ENCODE measurements at places on chromosomes 2 and 18. TPM values are rescaled to one million over a fixed set of nuclear protein-coding genes. Genes with fewer than 3 reads are reported as not detected.
A peak's percentile ranks its signal among the peaks of the same experiment; 100 is the strongest.

KIAA2012 gene
- not detected for total RNA-seq

DNA sequence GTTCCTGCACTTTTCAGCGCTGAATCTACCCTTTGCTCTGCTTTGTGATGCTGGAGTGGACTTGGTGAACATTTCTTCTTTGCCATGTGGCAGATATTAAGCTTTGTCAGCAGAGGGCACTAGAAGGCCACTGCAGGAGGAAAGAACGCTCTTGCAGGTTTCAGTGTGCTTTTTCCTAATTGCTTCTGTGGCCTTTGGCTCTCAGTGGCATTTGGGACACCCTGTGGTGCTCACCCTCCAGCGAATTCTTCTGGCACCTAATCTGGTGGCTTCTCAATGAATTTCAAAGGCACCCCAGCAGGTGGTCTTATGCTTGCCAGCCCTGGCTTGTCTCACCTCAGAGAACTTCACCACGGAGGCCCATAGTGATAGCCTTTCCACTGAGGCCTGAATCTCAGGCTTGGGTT is 146.7 kb downstream of the MYO3B start:
- H3K4me3 ChIP-seq, result no peak overlapping the region
- no peaks in the 10 kb centered on the region for H3K36me3 ChIP-seq
- DNase-seq, result no peak
- no peak overlapping the region for H3K27ac ChIP-seq
- no peaks in the 10 kb centered on the region for H3K4me1 ChIP-seq

ALPI gene
- not detected for total RNA-seq

DNA sequence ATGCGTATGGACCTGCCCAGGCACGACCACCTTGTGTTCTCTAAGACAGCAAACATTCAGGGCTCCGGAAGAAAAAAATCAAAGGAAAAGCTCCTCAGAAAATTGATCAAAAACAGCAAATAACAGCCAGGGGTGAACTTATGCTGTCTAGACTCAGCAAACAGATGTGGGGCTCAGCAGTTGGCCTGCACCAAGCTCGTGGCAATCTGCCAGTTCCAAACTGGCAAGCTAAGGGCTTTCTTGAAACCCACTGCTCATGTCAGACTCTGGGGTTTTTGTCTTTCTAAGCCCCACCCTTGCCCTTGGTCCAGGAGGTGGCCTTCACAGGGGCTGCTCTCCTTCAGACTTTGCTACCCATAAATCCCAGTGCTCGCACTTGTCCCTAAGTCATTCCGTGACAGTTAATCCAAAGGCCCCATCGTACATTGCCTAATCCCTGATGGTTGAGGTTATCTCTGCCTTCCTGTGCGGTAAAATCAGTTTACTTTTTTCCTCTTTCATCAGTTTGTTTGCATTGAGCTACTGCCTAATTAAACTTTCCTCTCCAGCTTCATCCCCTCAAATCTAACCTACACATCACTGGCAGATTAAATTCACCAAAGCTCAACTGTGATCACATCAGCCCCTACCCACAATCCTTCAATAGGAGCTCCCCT is 408.0 kb downstream of the LRATD1 start:
- peaks cover 7% of the 10 kb centered on the region for H3K4me1 ChIP-seq
- H3K27me3 ChIP-seq, result no peaks in the 10 kb centered on the region
- no peak overlapping the region for H3K27ac ChIP-seq
- H3K36me3 ChIP-seq, result no peaks in the 10 kb centered on the region

CHRNA1 gene
- total RNA-seq, result 3.7 TPM

DNA sequence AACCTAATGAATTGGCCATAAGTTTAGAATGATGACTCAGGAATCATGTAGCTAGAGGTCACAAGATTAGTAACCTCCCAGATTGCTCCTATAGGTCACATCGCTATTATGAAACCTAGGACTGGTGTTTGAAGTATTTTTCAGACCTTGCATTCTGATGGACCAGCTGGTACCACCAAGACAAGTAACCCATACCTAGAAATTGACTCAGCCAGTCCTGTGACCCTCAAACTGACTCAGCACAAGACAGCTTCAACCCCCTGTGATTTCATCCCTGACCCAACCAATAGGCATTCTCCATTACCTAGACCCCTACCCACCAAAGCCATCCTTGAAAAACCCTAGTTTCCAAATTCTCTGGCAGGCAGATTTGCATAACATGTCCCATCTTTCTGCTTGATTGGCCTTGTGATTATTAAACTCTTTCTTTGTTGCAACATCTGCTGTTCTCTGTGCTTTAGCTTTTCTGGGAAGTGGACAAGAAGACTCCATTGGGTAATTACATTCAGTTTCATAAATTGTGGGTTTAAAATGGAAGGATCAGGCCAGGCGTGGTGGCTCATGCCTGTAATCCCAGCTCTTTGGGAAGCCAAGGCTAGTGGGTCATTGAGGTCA is 254.9 kb downstream of the IRS1 start:
- H3K4me3 ChIP-seq, result no peak overlapping the region
- no peaks in the 10 kb centered on the region for H3K27me3 ChIP-seq
- no peaks in the 10 kb centered on the region for H3K36me3 ChIP-seq
- H3K4me1 ChIP-seq, result no peaks in the 10 kb centered on the region
- DNase-seq, result no peak

- no peaks in the 10 kb centered on the region for H3K36me3 ChIP-seq
- no peak overlapping the region for H3K27ac ChIP-seq
- DNase-seq, result no peak
- peaks cover 2% of the 10 kb centered on the region for H3K4me1 ChIP-seq
- no peaks in the 10 kb centered on the region for H3K27me3 ChIP-seq
These were observed 403.3 kb downstream of the METTL4 start for GRCh38 chr18:2168022-2168421.

CAVIN2 gene
- 2.8 TPM for total RNA-seq

C2orf72 gene
- 0.84 TPM for total RNA-seq

DNA sequence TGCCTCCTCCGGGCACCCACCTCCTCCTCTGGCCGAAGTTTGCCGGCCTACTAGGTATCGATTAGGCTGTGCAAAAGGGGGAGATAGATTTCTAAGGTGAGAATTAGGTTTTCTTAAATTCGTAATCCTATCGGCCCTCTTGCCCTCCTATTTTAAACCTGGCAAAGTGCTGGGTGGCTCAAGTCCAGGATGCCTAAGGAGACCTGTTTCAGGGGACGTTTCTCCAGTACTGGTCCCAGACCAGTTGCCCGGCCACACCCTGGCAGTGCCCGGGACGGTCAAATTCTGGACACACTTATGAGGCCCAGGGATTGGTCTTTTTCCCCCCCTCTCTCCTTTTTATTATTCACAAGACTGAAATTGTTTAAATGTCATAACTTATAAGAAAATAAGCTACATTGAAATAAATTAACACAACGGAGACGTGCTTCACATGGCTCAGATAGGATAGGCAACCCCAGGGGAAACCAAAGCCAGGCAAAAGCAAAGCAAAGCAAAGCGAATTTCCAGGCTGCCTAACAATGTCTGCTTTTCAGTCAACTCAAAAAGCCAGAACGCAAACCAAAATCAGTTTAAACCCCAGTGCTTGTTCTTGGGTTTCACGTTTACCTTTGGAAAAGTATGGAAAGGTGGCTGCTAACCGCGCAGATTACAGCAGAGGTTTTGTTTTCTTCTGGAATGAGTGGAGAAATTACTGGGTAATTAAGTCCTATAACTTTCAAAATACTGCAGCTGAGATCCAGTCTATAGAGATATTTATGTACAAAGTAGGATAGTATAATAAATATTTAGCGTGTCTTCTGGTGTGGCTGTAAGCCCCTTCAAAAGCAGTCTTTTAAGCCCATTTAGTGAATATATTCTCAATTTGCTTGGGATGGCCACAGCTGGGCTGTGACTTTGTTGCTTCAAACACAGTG is 3.0 kb downstream of the GBX2 start:
- H3K4me1 ChIP-seq, result peaks cover 22% of the 10 kb centered on the region
- H3K27ac ChIP-seq, result no peak overlapping the region
- peaks cover 58% of the 10 kb centered on the region for H3K27me3 ChIP-seq
- H3K36me3 ChIP-seq, result no peaks in the 10 kb centered on the region
- no peak for DNase-seq

GRCh38 chr2:169768262-169768995 is 30.2 kb upstream of the SSB start:
- no peak overlapping the region for H3K27ac ChIP-seq
- peak overlapping the region; percentile 20 for H3K4me3 ChIP-seq
- DNase-seq, result no peak
- H3K4me1 ChIP-seq, result peaks cover 2% of the 10 kb centered on the region
- no peaks in the 10 kb centered on the region for H3K36me3 ChIP-seq

DNA sequence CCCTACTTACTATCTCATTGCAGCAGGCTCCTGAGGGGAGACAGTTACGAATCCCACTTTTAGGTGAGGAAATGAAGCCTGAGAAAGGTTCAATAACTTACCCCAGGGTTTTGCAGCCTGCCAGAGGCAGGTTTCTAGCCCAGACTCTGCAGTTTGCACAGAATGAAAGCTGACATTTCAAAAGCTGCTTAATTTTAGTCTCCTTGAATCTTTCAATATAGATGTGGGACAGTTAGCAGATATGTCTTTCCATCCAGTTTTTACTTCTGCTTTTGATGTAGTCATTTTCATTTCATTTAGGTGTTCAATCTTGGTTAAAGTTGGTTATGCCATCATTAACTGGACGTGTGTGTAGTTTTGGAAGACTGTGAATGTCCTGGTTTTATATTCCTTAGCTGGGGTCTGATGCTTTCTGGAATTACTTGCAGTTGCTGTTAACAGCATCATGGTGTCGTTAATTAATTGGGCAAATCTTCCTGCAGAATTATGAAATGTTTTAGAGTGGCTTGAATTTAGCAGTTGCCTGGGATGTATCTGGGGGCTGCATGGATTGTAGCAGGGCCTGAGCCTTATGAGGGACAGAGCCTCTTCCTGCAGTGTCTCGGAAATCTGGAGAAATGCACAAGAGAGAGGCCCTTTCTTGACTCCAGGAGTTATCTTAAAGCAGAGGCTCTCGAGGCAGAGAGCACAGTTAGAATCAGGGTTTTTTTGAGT is 100.8 kb downstream of the ZNF532 start:
- H3K27me3 ChIP-seq, result no peaks in the 10 kb centered on the region
- no peak overlapping the region for H3K27ac ChIP-seq
- DNase-seq, result no peak
- peaks cover 21% of the 10 kb centered on the region for H3K36me3 ChIP-seq
- peaks cover 5% of the 10 kb centered on the region for H3K4me1 ChIP-seq

DNA sequence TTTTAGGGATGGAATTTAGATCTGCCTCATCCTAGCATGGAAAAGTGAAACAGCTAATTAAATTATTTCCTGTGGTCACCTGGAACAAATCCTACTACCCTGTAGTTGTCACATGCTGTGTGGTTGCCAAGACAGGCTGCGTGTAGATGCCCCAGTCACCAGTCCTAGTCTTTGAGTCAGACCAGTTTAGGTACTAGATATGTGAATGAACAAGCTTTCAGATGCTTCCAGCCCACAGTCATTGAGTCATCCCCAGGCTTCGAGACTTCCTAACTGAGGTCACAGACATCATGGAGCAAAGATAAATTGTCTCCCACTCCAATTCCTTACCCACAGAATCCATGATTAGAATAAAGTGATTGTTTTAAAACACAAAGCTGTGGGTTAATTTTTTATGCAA is 35.8 kb upstream of the GRB14 start:
- H3K27ac ChIP-seq, result peak overlapping the region; percentile 58
- no peaks in the 10 kb centered on the region for H3K27me3 ChIP-seq
- DNase-seq, result peak; percentile 99
- H3K4me1 ChIP-seq, result peaks cover 15% of the 10 kb centered on the region

- no peak overlapping the region for H3K4me3 ChIP-seq
- H3K27me3 ChIP-seq, result peaks cover 21% of the 10 kb centered on the region
- no peak overlapping the region for H3K27ac ChIP-seq
- H3K4me1 ChIP-seq, result no peaks in the 10 kb centered on the region
- H3K36me3 ChIP-seq, result no peaks in the 10 kb centered on the region
- no peak for DNase-seq
These were observed 87.5 kb downstream of the ZCCHC2 start for GRCh38 chr18:62610351-62610700.

DNA sequence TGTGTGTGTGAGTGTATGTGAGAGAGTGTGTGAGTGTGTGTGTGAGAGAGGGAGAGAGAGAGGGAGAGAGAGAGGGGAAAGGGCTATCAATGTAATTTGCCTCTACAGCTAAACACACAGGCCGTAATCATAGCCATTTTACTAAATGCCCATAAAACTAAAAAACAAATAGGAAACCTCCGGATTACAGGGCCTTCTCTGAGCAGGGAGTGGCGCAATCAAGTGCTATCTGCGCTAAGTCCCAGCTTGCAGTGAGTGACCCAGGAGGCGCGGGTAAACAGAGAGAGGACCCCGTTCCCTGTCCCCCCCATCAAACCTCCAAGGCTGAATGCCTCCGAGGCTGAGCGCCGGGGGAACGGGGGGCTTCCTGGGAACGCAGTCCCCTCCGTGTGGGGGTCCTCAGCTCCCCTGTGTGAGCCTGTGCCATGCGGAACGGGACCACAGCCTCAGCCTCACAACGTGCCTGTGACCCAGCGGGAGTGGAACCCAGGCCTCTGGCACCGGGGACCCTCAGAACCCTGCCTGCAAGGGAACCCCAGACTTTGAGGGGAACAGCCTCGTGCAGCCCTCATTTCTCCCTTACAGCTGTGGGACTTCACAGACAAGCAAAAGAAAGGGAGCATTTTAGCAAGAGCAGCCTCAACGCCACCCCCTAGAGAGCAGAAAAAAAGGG is 54.7 kb upstream of the ID2 start:
- H3K27ac ChIP-seq, result no peak overlapping the region
- no peaks in the 10 kb centered on the region for H3K36me3 ChIP-seq
- no peaks in the 10 kb centered on the region for H3K4me1 ChIP-seq

ANKRD29 gene
- total RNA-seq, result 0.70 TPM

GRCh38 chr2:183179156-183179555 is 54.9 kb downstream of the NUP35 start:
- no peaks in the 10 kb centered on the region for H3K27me3 ChIP-seq
- peak; percentile 71 for DNase-seq
- H3K4me1 ChIP-seq, result peaks cover 3% of the 10 kb centered on the region
- H3K36me3 ChIP-seq, result no peaks in the 10 kb centered on the region

GALM gene
- total RNA-seq, result 9.8 TPM

- H3K36me3 ChIP-seq, result no peaks in the 10 kb centered on the region
- H3K27ac ChIP-seq, result peak overlapping the region; percentile 53
- H3K4me3 ChIP-seq, result no peak overlapping the region
These were observed 25.3 kb upstream of the ANXA4 start for GRCh38 chr2:69716555-69717120.

ATP6V1C2 gene
- total RNA-seq, result 0.14 TPM

GRCh38 chr2:194686569-194686968 is 970.5 kb upstream of the SLC39A10 start:
- no peak overlapping the region for H3K4me3 ChIP-seq
- H3K27me3 ChIP-seq, result no peaks in the 10 kb centered on the region
- H3K27ac ChIP-seq, result no peak overlapping the region
- DNase-seq, result no peak
- no peaks in the 10 kb centered on the region for H3K4me1 ChIP-seq
- no peaks in the 10 kb centered on the region for H3K36me3 ChIP-seq

BOLL gene
- total RNA-seq, result not detected

GRCh38 chr2:175234153-175234552 is 52.6 kb upstream of the ATP5MC3 start:
- no peak overlapping the region for H3K27ac ChIP-seq
- no peaks in the 10 kb centered on the region for H3K36me3 ChIP-seq
- H3K4me3 ChIP-seq, result no peak overlapping the region
- peaks cover 10% of the 10 kb centered on the region for H3K27me3 ChIP-seq
- H3K4me1 ChIP-seq, result peaks cover 3% of the 10 kb centered on the region
